Left lung (tissue), 14 donors: ENCODE measurements at places on chromosomes 11 and 22. TPM values are rescaled to one million over a fixed set of nuclear protein-coding genes. Genes with fewer than 3 reads are reported as not detected.

Gene C11orf65
- 0.37 TPM for total RNA-seq

Gene IFITM1
- 98.7 TPM for total RNA-seq

- no peak for DNase-seq
- H3K27me3 ChIP-seq: no peaks in the 10 kb centered on the region
- no peaks in the 10 kb centered on the region for H3K4me1 ChIP-seq
- H3K36me3 ChIP-seq: no peaks in the 10 kb centered on the region
- H3K27ac ChIP-seq: no peak overlapping the region
Observed at GRCh38 chr11:3631331-3631730, 10.5 kb downstream of the ART5 start.

- no peaks in the 10 kb centered on the region for H3K4me1 ChIP-seq
- H3K4me3 ChIP-seq: no peak overlapping the region
- H3K27me3 ChIP-seq: peaks cover 25% of the 10 kb centered on the region
- H3K36me3 ChIP-seq: no peaks in the 10 kb centered on the region
- H3K27ac ChIP-seq: no peak overlapping the region
Observed at GRCh38 chr11:134656861-134657540, 245.0 kb upstream of the B3GAT1 start.

DNA sequence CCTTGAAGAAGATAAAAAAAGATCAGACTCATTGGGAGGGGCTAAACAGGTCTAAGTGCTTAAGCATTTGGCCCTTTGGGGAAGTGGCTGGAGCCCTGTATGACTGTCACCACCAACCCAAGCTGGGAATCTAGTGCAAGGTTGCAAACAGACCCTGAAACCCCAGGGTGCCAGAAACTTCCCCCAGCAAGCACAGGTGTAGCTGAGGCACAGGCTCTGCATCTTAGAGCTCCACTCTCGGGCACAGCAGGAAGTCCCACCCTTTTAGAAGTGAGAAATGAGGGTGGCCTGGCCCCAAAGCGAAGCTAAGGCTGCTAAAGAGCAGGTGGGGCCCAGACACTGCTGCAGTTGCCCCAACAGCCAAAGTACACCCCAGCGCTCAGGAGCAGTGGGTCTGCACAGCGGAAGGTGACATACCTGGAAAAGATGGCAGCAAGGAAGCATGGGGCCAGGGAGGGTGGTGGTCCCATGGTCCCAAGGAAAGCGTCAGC lies 5.8 kb upstream of the KDM2A start:
- no peaks in the 10 kb centered on the region for H3K36me3 ChIP-seq
- no peak overlapping the region for H3K4me3 ChIP-seq
- H3K4me1 ChIP-seq: peaks cover 18% of the 10 kb centered on the region
- no peak overlapping the region for H3K27ac ChIP-seq
- DNase-seq: no peak

DNA sequence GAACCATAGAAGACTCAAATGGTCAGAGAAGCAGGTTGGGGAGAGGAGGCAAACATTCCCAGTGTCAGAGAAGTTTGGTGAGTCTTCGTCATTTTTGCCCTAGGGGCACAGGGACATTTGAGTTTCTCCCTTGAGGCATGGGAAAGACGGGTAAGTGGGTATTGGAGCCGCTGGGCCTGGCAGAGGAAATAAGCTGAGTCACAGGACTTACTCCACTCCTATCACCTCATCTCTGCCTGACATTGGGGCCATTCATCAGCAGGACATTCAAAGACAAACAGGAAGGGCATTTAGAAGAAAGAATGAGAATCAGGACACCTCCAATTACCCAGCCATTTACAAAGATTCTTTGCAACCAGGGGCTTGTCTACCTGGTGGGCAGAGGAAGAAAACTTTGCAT lies 100.7 kb upstream of the SEZ6L start:
- H3K4me3 ChIP-seq: no peak overlapping the region
- no peaks in the 10 kb centered on the region for H3K36me3 ChIP-seq
- H3K4me1 ChIP-seq: no peaks in the 10 kb centered on the region
- no peak for DNase-seq
- peaks cover 71% of the 10 kb centered on the region for H3K27me3 ChIP-seq

DNA sequence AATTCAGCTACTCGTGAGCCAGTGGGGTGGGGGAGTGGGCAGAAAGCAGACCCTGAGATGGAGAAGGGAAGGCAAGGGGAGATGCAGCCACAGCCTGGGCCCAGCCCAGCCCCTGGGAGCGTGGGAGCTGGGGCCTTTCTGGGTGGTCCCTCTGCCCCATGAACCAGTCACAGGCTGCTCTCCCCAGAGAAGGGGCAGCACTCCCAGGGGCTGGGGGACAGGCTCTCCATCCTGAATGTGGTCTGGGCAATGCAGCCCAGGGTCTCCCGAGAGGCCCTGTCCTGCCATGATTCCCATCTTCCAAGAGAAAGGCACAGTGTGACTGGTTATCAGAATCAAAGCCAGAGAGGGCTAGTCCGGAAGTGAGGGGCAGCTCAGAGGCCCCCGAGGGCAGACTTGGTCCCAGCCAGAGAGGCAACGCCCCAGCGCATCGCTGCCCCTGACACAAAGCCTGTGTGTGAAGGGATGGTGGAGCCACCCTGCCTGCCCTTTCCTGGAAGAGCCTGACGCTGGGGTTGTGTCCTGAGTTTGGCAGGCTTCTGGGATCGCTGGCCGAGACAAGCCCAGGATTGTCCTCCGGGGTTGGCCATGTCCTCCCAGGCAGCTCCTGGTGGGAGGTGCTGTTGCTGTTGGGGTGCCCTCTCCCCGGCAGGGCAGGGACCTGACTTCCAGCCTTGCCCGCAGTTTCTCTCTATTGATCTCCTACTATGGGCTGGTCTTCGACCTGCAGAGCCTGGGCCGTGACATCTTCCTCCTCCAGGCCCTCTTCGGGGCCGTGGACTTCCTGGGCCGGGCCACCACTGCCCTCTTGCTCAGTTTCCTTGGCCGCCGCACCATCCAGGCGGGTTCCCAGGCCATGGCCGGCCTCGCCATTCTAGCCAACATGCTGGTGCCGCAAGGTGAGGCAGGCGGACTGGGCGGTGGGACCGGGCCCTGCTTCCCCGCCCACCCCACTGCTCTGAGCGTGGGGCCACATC lies 23.8 kb upstream of the SLC22A12 start:
- H3K27ac ChIP-seq: no peak overlapping the region
- no peak overlapping the region for H3K4me3 ChIP-seq
- H3K4me1 ChIP-seq: no peaks in the 10 kb centered on the region
- no peak for DNase-seq

GRCh38 chr11:58592760-58593472 lies 14.1 kb downstream of the ZFP91 start:
- no peak overlapping the region for H3K4me3 ChIP-seq
- DNase-seq: no peak
- no peaks in the 10 kb centered on the region for H3K4me1 ChIP-seq
- H3K36me3 ChIP-seq: peaks cover 8% of the 10 kb centered on the region

- no peak overlapping the region for H3K4me3 ChIP-seq
- H3K36me3 ChIP-seq: no peaks in the 10 kb centered on the region
- no peak for DNase-seq
- peaks cover 37% of the 10 kb centered on the region for H3K4me1 ChIP-seq
Observed at GRCh38 chr11:96156379-96156722, 186.6 kb downstream of the MAML2 start.
